ENCODE measurements at places on chromosomes 7 and 10.

GRCh38 chr10:82278401-82279182 is 403.6 kb downstream of the NRG3 start:
- DNase-seq: no peak

- DNase-seq: no peak
Observed at GRCh38 chr7:53690411-53690810, 655.0 kb downstream of the POM121L12 start.

DNA sequence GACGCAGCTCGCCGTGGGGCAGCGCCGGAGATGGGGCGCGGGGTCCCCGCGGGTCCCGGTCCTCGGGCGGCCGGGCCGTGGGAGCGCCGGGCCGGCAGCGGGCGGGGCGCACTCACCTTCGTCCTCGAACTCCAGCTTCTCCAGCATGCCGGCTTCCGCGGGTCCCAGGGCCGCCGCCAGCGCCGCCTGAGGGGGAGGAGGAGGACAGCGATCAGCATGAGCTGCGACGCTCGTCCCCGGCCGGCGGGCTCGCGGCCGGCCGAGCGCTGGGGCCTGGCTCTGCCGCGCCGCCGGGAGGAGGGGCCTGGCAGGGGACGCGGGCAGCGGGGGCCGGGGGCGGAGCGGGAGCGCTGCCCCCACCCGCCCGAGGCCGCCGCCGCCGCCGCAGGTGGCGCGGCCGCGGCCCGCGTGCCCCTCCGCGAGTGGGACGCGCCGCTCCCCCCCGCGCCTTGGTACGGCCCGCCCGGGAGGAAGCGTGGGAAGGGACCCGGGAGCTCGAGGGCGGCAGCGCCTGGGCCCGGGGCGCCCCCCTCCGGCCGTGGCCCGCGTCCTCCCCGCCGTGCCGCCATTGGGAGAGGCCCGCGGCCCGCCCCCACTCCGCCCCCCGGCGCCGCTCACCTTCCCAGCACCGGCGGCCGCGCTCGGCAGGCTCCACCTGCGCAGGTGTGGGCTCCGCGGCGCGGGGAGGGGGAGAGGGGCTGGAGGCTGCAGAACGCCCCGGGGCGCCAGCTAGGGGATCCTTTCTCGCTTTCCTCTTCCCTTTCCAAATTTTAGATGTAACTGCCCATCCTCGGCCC is 112.5 kb upstream of the RHEB start:
- no peak for DNase-seq

DNA sequence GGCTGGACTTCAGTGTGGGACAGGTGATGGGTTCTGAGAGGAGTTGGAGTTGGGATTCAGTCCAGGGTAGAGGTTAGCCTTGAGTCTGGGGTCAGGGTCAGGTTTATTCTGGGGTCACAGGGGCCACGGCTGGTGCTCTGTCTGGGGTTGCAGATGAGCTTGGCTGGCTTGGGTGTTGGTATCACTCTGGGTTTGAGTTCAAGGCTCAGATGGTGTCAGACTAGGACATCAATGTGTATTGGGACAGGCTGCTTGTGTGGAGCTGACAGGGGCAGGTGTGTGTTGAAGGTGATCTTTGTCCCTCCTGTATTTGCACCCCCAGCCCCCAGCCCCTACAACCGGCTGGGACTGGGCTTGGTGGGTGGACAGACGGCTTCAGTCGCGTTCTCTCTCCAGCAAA is 26.8 kb downstream of the TMEM270 start:
- no peak for DNase-seq

GRCh38 chr7:137992104-137992549 is 9.8 kb downstream of the CREB3L2 start:
- no peak for DNase-seq

DNA sequence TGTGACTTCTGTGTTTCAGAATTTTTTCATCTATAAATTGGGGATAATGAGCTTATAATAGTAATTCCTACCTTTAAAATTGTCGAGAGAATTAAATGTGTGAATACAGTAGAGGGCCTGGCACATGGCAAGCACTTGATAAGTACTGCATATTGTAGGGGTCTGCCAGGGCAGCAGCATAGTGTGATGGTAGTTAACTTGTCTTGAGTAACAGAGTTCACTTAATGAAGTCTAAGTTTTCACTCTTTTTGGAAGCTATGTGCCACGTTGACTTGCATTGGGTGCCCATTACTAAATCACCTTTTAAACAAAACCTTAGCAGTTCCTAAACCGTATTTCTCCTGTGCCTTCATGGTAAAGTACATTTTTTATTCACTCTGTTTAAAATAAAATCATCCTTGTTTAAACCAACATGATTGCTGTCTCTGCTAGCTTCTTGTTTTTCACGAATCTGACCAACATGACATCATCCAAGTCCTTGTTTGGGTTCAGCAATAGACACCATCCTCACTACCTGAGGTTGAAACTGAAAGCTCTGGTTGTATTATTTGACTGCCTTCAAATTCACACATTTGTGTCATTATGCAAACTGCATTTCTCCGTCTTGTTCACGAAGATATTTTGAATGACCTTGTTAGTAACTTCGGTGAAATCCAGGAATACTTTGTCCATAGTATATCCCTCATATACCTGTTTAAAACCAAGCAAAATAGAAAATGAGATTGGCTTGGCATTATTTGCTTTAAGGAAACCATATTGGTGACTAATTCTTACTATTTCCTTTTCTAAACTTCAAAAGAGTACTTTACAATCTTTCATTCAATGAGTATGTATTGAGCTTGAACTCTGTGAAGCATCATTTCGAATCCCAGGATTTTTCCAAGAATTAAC is 340.2 kb downstream of the SUGCT start:
- no peak for DNase-seq

DNA sequence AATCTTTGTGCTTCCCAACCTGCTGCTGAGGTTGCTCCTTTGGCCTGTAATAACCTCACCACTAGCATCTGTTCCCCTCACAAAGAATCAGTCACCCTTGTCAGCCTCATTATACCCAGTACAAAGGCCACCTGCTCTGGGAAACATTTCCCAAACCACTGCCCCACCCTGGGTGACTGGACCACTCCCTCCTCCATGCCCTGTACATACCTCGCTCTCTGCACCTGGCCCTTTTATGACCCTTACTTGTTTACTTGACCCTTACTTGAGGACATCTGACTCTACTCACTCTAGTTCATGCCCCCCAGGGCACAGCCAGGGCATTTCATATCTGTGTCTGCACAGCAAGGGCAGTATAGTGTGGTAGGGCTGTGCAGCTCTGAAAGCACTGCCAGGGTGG is 21.4 kb upstream of the AOC1 start:
- no peak for DNase-seq

DNA sequence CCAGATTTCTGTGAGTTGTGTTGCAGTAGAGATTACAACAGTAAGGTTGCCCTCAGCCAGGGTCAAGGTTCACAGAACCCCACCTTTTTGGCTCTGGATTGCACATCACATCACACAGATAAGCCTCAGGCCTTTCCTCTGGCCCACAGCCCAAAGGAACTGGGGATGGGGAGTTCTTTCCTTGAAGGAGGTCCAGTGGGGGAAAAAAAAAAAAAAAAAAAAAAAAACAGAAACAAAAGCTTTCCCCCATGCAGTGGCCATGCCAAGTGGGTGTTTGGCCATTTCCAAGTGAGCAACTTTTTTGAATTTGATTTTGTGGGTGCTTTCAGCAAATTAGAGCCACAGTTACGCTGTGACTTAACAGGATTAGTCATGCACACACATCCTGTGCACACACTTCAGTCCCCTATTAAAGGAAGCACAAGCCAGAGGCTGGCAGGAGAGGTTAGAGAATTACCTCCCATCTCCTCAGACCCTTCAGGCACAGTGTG is 79.3 kb upstream of the NANOS1 start:
- DNase-seq: no peak

DNA sequence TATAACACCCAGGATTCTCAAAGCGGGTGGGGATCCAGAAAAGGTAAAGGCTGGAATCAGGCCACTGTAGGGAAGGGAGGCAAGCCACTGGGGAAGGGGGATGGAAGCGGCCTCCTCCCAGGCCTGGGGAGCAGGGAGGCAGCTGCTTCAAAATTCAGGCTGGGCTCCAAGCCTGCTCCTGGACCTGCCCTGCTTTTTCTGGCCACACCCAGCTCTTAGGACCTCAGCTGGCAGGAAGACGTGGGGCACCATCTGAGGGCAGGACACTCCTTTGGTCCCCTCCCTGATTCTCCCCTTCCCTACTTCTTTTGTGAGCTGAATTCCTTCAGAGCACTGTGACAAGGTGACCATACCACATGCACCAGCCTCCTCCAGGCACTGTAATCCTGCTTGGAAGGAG is 4.6 kb upstream of the LBX1 start:
- no peak for DNase-seq
